IMR-90 (cell line): ENCODE measurements at places on chromosomes 7 and 10. TPM values are rescaled to one million over a fixed set of nuclear protein-coding genes. Genes with fewer than 3 reads are reported as not detected.
A peak's percentile ranks its signal among the peaks of the same experiment; 100 is the strongest.

GRCh38 chr10:104683567-104683966 lies 42.5 kb downstream of the SORCS3 start:
- DNase-seq: no peak

GRCh38 chr7:15836041-15836440 lies 149.6 kb upstream of the MEOX2 start:
- DNase-seq: peak; percentile 50

DNA sequence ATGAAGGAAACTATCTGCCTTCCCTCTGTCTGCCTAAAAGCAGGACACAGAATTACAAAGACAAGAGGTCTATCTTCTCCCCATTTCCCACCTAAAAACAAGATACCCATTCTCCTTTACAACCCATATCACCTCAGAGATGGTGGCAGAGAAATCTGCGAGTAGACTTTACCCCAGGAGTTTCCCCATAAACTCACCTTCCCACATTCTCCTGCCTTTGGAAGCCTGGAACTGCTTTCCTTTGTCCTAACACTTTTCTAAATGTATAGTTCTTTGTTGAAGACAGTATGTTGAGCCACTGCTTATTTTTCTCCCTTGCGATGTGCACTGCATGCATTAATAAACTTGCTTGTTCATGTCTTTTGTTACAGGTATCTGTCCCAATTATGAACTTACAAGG lies 8.0 kb downstream of the SHTN1 start:
- no peak for DNase-seq

DNA sequence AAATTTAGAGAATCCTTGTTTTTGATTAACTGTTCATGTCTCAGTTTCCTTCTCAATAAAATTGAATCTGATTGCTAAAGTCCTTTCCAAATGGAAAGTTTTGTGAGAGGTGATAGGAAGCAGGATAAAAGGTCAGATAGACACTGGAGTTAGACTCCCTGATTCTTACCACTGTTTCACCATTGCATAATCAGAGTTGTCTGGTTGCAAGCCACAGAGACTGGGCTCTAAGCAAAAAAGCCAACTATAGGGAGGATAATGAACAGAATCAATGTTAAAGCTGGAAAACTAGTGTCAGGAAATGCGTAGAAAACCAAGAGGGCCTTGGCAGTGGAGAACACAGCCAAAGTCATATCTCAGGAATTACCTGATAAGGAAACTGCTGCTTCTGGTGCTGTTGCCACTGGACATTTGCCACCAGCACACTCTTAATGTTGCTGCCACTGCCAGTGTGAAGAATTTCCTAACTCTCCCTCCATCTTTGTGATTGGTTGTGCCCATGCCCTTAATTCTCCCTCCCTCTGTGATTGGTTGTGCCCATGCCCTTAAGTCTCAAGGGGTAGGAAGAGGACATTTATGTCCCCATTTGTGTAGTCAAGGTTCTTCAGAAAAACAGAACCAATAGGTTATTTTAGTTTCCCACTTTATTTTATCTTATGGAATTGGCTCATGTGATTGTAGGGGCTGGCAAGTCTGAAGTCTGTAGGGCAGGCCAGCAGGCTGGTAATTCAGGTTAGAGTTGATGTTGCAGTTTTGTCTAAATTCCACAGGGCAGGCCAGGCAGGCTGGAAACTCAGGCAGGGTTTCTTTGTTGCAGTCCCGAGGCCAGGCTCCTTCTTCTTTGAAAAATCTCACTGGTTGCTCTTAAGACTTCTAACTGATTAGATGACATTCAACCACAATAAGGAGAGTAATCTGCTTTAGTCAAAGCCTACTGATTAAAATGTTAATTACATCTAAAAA lies 639.0 kb downstream of the REEP3 start:
- DNase-seq: no peak

DNA sequence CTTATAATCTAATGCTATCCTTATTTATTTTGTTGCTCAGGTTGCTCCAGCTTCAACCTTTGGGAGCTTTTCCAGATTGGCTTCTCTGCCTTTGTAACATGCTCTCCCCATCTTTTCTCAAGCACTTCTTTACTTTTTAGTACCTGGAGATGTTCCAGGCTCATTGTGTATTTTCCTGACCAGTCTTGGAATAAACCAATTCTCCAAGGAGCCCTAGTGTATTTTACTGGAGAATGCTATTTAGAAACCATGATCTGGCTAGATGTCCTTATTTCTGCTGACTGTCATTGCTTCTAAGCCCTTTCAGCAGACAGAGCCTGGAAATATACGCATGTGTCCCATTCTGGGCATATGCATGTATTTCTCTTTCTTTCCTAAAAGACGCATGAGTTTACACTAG lies 95.7 kb downstream of the EMX2 start:
- no peak for DNase-seq

GRCh38 chr7:93238748-93239147 lies 6.6 kb downstream of the VPS50 start:
- DNase-seq: no peak

DNA sequence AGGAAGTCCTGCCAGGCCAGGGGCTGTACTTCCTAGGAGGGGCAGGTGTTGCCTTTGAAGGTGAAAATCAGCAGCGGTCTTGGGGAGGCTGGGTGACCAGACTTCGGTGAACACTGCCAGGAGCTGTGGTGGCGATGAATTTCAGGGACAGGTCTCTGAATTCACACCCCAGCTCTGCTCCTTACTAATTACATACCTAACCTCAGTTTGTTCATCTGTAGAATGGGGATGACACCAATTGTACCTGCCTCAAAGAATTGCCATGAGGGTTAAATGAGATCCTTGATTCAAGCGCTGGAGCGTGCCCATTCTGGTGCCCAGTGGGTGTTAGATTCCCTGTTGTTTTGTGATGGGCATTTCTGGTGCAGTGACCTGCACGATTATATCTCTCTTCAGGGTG lies 102.8 kb downstream of the TACC2 start:
- no peak for DNase-seq

DNA sequence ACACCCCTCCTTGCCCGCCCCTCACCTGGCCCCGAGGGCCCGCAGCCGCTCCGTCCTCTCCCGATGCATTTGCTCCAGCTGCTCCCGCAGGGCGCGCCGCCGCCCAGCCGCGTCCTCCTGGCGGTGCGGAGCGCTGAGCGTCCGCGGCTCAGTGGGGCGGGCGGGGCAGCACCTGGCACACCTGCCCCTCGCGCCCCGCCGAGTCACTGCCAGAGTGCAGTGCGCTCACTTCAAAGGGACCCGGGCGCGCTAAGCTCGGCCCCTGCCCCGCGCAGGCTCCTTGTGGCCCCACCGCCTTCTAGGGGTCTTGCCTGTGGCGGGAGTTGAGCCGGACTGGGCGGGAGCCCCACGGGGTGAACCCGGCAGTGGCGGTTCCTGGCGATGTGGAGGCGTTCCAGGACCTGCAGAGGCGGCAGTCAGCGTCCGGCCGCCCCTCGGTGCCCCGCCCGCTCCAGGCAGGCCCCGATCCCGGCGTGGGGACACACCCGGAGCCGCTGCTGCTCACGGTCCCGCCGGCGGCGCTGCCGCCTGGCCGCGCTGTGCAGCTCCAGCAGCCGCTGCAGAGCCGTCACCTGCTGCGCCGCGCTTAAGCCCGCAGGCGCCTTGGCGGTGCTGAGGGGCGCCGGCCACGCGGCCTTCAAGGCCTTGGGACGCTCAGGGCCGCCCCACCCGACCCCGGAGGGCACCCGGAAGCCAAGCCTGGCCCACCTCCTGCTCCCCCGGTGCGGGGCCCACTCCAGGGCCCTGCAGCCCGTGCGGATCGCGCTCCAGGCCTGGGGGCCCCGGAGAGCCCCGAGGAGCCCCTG lies 6.7 kb downstream of the ATP6V1F start:
- peak; percentile 23 for DNase-seq

GRCh38 chr7:110891197-110891596 lies 199.7 kb upstream of the LRRN3 start:
- DNase-seq: no peak

GRCh38 chr7:77575187-77575586 lies 38.1 kb downstream of the PTPN12 start:
- no peak for DNase-seq

- no peak for DNase-seq
Observed at GRCh38 chr10:131536676-131537075, 225.2 kb upstream of the TCERG1L start.

DNA sequence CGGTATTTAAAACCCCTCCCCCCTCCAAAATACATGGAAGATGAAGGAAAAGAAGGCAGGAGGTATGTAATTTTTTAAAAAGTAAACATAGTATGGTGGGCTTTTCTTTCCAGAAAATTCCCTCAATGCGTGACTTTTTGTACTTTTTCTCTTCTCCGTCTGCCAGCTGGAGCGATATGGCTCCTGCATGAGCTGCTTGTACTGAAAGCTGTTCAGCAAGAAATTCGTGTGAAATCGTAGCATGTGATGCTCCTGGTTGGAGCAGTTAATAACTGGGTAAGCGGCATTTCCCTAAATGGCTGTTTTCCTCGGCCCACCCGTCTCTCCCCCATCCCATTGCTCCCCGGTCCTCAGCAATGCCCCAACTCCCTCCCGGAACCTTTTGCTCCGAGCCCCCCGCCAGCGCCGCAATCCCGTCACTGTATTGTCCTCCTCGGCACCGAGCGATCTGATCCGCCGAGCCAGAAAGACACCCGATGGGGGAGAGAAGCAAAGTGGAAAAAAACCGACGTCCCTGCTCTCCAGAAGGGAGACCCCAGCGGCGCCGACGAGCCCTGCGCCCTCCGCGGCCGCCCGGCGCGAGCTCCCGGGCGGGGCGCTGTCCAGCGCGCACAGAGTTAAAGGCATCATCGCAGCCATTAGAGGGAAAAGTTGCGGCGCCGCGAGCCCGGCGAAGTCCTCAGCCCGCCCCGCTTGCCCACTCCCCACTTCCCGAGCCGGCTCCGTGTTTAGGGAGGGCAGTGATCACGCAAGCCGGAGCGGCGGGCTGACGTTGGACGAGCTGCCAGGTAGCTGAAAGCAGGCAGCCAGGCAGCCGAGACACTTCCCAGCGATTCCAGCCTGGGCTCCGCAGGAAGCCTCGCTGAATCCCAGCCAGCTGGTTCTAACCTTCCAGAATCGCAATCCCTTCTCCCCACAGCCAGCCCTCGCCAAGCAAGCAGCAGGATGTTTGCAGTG lies at the start of gene VSTM2A:
Gene VSTM2A (plus strand): TSS at position 707 of the 957 bp plus-strand sequence. CDS start 356 bp downstream, outside the sequence.
- DNase-seq: no peak

- peak; percentile 55 for DNase-seq
Observed at GRCh38 chr10:42753126-42753506, 29.5 kb upstream of the BMS1 start.

DNA sequence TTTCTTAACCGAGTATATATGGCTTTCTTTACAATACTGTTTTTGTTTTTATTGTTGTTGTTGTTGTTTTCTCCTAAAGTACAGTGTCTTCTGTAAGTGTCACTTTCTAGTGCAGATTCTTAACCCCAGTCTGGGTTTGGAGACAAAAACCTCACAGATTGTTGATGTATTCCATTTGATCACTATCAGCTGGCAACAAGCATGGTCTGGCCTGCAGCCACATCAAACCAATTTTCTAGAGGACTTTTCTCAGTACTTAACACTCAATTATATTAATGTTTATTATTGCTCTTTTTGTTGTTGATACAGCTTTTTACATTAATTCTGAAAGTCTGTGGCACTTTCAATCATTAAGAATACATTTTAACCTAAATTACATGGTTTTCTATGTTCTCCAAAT lies 17.1 kb downstream of the LRRN3 start:
- DNase-seq: no peak

- DNase-seq: no peak
Observed at GRCh38 chr10:132186488-132187429, at the start of gene DPYSL4. Gene DPYSL4, plus strand, starts transcription at chr10:132186948. Its CDS starts 116 bp downstream, at chr10:132187064.

DNA sequence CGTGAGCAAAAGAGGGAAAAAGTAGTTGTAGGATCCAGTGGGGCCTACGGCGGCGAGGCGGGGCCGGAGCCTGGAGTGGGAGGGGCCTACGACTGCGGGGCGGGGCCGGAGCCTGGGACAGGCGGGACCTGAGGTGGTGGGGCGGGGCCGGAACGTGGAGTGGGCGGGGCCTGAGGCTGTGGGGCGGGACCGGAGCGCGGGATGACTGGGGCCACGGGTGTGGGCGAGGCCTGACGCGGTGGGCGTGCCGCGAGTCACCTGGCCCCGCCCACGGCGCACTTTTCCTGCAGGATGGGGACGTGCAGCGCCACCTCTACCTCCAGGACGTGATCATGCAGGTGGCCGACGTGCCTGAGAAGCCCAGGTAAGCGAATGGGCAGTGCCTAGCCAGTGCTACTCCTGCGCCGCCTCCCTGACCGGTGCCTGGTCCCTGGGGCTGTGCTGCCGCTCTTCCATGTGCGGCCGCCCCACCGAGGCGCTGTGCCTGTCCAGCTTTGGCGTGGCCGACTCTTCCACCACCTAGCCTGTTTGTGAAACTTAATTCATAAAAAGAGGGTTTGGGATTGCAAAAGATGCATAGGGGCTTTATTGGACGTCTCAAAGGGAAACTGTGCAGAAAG lies 496 bp downstream of the ZNF511 start:
- peak; percentile 85 for DNase-seq

DNA sequence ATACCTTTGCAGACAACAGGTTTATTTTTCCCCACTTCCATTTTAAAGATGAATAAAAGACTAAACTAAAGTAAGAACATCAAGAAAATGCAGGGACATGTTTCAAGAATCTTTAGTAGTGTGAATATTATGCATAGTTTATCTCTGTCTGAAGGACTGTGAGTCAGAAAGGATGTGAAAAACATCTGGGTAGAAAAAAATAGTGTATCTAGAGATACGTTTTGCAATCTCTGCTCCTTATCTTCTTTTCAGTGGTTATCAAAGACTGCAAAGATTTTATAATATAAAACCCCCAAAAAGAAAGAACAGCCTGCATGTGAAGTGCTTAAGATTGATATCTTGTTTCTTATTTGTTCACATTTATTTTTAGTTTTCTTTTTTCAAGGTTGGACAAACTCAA lies 101.9 kb upstream of the ARHGAP21 start:
- peak; percentile 69 for DNase-seq

DNA sequence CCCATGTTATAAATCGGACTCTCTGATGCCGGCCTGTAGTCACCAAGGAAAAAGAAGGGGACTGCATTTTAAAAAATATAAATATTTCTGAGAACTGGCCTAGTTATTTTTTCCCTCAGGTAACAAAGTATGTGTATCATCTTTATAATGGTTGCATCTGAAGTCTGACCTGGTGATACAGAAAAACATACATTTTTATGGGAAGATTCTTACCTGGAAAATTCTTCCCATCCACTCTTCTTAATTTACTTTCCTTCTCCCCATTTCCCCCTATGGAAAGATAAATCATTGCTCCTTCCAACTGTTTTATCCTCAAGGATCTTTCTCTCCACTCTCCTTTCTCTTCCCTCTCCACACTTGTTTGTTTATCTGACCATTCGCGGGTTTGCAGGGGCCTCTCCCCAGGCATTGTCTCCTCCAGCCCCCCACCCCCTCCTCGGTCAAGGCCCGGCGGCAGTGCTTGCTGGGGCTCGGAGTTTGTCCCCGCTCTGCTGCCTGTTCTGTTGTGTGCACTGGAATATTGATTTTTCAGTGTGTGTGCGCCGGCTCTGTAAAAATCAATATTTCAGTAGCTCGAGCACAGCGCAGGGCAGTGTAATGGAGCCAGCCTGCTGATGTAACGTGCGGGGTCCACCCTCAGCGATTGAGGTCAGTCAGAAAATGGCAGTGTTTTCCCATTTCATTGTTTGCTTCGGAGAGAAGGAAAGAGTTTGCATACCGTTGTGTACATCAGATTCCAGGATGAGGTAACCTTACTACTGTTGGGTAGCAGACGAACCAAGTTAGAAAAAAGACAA lies 199.5 kb upstream of the NFE2L3 start:
- no peak for DNase-seq

Gene HHEX
- total RNA-seq: 2.3 and 4.4 TPM in 2 replicates

Gene SPAG6
- not detected in 2 replicates for total RNA-seq

Gene HMX2
- not detected in 2 replicates for total RNA-seq

Gene HTR5A
- total RNA-seq: not detected in 2 replicates

Gene KIAA1217
- total RNA-seq: 3.1 and 3.4 TPM in 2 replicates

Gene RSPH10B
- under 0.01 TPM in 1 of 2 replicates, not detected in the other for total RNA-seq

Gene GOLGA7B
- not detected in 2 replicates for total RNA-seq

Gene CYP2C19
- not detected in 2 replicates for total RNA-seq

Gene GTF2IRD1
- 4.1 and 5.0 TPM in 2 replicates for total RNA-seq

Gene HABP2
- total RNA-seq: not detected in 2 replicates
